NCI-H2081 (cell line): ENCODE measurements at places on chromosomes 16 and 17.
A peak's percentile ranks its signal among the peaks of the same experiment; 100 is the strongest.

DNA sequence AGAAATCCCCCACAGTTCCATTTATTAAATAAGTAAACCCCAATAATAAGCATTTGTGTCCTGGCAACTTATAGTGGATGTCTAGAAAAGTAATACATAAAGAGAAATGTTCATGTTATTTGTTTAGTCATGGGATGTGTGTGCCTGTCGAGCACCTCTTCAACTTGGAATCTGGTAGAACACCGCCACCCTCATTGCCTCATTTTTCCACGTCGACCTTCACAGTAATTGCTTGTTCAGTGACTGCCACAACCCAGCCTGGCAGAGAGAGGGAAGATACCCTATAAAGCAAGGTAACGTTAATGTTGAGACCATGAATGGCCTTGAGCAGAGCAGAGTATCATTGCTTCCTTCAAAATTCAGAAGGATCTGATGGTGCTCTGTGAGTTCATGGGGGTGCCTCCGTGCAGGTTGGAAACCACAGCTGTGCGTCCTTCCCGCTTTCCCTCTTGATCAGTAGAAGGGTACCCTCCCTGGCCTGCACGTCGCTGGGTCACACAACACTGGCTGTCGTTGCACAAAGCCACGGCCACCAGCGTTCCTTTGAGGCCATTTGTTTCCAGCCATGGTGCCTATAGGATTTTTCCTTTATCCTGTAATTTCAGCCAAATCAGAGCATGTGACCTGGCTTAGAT is 3.7 kb upstream of the DNASE1 start:
- no peak for DNase-seq

- DNase-seq = no peak
Measured at GRCh38 chr17:41814195-41814594, 1.4 kb downstream of the FKBP10 start.

DNA sequence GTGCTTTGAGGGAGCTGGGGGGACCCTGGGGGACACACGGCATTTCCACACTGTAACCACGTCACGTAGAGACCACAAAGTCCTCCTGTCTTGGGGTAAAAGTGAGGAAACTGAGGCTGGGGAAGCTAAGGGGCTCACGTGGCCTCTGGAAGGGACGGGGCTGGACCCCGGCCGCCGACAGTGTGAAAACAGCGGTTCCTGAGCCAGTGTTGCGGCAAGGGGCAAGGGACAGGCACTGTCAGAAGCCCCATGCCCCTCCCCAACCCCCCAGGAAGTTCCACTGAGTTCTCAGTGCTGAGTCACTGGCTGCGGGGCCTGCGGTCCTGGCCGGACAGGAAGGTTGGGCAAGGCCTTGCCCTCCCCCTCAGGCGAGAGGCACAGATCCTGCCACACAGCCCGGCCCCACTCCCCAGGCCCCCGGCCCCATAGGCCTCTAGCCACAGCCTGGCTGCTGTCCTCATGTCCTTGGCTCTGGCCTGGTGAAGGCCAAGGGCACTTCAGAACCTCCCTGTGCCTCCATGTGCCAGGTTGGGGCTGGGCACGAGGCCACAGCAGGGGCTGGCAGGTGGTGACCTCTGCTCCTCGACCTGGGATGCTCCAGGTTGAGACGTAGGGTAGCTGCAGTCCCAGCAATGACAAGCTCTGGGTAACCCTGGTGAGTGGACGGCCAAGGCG is 5.0 kb upstream of the CCDC57 start:
- no peak for DNase-seq

GRCh38 chr17:8537734-8538133 is 92.8 kb downstream of the MYH10 start:
- DNase-seq = no peak

- DNase-seq = no peak
Measured at GRCh38 chr17:72926171-72926570, 166.3 kb downstream of the SLC39A11 start.

- DNase-seq = no peak
Measured at GRCh38 chr17:78766743-78767294, 15.3 kb downstream of the CYTH1 start.

- DNase-seq = no peak
Measured at GRCh38 chr17:77863814-77864161, 94.7 kb upstream of the TNRC6C start.

DNA sequence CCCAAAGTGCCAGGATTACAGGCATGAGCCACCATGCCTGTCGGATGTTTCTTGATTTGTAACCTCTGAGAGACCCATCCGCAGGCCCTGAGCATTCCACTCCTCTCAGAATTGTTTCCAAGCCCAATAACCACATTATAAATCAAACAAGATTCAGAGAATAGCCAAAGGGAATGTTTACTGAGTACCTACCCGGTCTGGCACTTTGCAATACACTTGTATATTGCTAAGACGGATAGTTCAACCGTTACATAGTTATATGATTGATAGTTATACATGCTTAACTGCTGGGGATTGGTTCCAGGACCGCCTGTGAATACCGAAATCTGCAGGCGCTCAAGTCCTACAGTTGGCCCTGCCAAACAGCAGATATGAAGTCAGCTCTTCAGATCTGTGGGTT is 3.0 kb upstream of the KAT8 start:
- no peak for DNase-seq

GRCh38 chr16:88489163-88489741 is 36.2 kb downstream of the ZFPM1 start:
- no peak for DNase-seq

DNA sequence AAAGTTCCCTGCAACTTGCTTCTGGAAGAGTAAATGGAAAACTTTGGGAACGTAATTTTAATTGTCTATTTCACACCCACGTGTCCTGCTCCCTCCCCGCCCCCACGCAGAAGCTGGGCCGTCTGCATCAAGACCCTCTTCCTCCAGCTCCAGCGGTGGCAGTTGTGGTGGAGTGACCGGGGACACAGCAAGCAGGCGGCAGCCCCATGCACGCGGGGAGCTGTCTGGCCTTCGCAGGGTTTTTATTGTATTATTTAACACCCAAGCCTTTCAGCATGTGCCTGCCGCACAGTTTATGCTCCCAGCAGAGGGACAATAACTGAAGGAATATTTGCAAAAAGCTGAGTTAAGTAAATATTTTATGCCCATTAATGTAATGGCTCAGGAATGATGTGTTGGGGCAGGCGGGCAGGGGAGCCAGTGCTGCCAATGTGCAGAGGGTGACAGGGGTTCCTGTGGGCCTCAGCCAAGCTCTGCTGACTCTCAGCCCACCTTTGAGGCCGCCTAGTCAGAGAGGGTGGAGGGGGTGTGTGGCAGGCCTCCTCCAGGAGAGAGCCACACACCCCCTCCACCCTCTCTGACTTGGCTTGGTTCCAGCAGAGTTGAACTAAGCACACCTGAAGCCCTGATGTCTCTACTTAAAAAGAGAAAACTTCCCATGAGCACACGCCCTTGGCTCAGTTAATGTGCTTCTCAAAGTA is 32.4 kb upstream of the ENPP7 start:
- no peak for DNase-seq

DNA sequence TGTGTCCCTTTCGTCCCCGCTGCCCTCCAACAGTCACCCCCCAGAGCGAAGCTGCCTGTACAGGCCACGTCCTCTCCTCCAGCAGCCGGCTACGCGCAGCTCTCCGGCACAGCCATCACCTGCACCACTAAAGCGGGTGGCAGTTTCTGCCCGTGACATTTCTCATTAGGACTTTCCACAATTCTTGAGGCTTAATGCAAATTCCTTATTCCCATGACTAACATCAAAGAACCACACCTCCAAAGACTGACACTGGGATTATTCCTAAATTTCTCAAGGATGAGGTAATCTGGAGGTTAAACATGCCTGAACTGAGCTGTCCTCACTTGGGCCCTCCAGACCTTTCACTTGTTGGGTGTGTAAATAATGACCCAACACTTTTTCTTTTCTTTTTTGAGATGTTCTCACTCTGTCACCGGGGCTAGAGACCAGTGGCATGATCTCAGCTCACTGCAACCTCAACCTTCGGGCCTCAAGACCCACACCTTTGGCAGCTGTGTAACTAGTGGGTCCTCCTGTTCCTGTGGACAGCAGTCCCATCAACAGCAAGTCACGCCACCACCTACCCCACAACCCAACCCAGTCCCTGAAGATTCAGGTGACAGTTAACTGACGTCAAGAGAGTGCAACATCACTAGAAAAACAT is 11.7 kb downstream of the ANKRD11 start:
- DNase-seq = no peak

- DNase-seq = no peak
Measured at GRCh38 chr16:49763826-49764225, 92.1 kb downstream of the ZNF423 start.

GRCh38 chr17:67051837-67052236 is 7.5 kb downstream of the CACNG1 start:
- DNase-seq = no peak

DNA sequence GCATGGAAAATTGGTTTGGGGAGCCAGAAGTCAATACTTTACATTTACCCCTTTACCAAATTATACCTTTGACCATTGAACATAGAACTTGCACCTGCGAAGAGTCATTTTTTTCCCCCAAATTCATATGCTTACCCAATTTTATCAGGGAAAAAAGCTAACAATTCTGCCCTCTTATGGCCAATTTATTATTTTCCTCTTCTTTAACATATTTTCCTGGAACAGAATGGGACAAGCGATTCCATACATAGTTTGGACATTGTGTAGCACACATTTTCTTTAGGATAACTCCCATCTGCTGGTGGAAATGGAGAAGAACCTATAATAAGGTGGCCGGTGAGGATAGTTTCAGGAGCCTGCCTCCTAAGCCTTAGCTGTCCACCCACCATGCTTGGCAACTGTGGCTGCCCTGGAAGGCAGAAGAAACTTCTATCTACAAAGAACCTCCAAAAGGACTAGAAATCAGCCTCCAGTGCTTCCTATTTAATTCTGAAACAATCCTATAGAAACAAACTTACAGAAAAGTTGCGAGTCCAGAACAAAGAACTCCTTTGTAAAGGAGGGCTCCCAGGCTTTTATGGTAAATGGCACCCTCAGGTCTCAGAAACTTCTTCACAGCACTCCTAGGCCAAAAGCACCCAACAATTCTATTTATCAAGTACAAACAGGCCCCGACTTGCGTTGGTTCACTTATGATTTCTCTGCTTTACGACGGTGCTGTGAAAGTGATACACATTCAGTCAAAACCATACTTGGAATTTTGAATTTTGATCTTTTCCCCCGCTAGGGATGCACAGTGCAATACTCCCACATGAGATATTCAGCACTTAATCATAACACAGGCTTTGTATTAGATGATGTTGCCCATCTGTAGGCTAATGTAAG is 64.1 kb upstream of the CACNG4 start:
- peak; percentile 29 for DNase-seq

DNA sequence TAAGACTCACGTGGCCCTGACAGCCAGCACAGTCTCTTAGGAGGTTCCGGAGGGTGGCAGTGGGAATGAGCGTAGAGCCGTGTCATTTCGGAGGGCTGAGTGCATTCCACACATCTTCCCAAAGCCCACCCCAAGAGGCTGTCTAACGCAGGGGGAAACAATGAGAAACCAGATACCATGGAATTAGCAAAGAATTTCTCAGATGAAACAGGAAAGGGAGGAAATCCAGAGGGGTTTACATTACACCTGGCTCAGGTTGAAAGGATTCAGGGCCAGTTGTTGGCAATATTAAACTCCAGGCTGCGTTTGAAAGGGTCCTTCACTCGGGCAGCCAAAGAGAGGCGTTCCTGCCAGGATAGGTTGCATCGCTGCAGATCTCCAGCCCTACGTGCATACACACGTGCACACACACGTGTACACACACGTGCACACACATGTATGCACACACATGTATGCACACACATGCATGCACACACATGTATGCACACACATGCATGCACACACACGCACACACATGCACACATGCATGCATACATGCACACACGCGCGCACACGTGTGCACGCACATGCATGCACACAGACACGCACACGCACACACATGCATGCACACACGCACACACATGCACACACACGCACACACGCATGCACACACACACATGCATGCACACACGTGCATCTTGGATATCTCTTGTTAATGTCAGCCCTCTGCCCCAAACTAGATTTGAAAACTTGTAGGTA is 12.2 kb downstream of the CBX4 start:
- DNase-seq = no peak

- DNase-seq = peak; percentile 47
Measured at GRCh38 chr16:57694725-57695679, at the start of gene DRC7. DRC7 (plus strand) TSS chr16:57694806; CDS start chr16:57697950, 3,144 bp downstream.

GRCh38 chr16:78669994-78670393 is 570.5 kb downstream of the WWOX start:
- no peak for DNase-seq

DNA sequence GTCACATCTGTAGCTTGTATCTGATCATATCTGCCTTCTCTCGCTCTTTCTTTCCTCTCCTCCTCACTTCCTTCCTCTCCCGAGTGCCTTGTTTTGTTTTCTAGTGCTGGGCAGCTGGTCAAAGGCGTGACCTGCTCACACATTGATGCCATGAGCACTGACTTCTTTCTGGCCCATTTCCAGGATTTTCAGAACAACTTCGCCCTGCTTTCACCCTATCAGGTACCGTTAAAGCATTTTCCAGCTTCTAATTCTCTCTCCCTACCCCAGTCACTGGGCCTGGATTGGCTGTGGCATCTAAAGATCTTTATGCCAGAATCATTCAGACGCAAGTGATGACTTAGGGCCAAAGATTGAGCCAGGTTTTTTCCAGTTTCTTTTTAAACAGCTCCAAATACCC is 55.5 kb downstream of the OTOA start:
- DNase-seq = no peak

DNA sequence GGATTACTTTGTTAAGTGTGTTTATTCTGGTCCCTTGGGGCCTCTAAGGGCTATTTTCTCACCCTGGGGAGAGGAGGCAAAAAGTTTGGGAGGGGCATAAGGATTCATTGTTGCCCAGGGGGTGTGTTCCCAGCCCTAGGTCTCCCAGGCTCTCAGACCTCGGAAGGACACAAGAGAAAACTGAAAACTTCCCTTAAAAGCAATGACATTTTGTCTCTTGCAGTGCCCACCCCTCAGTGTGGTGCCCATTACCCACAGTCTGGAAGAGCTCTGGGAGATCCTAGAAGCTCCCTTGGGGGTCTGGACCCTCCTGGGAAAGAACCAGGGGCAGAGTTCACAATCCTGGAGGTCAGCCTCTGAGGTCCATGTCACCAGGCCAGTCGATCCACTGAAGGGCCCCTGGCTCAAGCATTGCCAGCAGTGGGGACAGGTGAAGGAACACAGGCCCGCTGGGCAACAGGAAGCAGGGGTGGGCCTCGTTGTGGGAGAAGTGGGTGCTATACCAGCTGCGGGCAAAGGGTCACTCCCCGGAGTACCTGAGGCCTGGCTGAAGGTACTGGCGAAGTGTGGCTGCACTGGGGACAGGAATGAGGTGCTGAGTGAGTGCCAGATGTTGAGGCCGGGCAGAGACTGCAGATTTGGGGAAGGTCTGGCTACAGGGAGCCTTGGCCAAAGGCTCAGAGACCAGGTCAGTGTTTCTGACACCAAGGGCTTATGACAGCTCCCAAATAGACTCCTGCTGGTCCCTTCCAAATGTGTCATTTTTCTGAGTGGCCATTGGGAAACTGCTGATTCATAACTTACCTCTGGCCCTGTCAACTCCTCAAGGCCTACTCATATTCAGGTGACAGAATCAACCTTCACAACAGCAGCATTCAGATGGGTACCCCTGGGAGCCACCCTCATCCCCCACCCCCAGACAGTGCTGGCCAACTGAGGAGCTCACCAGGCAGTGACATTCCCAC is 4.6 kb upstream of the ZNF747 start:
- DNase-seq = no peak
